ENCODE measurements at places on chromosomes 13 and 19.

GRCh38 chr13:55566334-55566733, 1574.4 kb upstream of the PRR20A start:
- no peak for DNase-seq

DNA sequence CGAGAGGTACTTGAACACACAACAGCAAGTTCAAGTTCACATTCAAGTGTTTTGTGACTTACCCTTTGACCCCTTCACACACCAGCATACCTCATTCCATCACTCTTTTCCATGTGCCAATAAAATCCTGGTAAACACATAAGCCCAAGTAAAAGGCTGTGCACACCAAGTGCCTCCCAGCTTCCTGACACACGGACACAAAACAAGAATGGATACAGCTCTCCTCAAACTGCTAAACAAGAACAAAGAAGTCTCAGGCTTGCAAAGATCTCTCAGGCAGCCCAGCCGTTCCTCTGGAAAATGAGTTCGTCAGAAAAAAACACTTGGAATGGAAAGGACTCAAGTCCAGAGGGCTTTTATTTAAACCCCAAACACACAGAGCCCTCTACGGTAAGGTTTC, 83.7 kb downstream of the NUFIP1 start:
- DNase-seq = no peak

- DNase-seq = no peak
Measured at GRCh38 chr19:58096884-58097283, 1.1 kb downstream of the ZSCAN18 start.

DNA sequence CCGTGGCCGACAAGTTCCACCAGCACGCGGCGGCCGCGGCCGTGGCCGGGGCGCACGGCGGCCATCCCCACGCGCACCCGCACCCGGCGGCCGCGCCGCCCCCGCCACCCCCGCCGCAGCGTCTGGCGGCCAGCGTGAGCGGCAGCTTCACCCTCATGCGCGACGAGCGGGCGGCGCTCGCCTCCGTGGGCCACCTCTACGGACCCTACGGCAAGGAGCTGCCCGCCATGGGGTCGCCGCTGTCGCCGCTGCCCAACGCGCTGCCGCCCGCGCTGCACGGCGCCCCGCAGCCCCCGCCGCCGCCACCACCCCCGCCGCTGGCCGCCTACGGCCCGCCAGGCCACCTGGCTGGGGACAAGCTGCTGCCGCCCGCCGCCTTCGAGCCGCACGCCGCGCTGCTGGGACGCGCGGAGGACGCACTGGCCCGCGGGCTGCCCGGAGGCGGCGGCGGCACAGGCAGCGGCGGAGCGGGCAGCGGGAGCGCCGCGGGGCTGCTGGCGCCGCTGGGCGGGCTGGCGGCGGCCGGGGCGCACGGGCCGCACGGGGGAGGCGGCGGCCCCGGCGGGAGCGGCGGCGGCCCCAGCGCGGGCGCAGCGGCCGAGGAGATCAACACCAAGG, 821 bp downstream of the ONECUT3 start:
- DNase-seq = no peak

GRCh38 chr13:111296417-111296816, 24.0 kb upstream of the TEX29 start:
- no peak for DNase-seq

DNA sequence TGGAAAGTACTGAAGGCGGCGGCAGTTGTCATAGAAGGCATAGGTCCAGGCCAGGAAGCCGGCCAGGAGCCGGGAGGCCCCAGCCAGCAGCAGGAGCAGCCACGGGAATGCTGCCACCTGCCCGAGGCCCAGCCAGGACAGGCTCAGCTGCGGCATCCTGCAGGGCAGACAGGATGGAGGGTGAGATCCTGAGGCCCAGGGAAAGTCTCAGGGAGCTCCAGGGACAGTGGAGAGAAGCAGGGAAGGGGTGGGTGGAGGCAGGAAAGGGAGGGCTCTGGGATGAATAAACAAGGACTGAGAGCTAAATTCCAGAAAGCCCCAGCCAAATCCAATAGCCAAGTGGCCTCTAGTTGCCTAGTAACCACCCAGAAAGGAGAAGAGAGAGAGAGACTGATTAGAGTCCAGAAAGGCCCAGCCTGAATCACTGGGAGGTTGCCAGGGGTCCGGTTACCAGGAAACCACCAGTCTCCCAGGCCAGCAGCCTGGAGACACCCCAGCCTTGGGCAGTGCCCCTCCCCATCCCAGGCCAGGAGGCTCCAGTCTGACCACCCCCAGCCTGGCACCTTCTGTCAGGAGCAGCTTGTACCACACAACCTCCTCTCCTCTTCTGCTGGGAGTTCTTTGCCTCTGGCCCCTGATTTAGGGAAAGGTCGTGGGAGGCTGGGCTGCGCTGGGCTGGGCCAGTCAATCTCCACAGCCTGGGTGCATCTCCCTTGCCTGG, 7.5 kb upstream of the OR10H5 start:
- peak; percentile 40 for DNase-seq

GRCh38 chr13:110127986-110128511, 178.9 kb downstream of the COL4A1 start:
- DNase-seq = no peak

DNA sequence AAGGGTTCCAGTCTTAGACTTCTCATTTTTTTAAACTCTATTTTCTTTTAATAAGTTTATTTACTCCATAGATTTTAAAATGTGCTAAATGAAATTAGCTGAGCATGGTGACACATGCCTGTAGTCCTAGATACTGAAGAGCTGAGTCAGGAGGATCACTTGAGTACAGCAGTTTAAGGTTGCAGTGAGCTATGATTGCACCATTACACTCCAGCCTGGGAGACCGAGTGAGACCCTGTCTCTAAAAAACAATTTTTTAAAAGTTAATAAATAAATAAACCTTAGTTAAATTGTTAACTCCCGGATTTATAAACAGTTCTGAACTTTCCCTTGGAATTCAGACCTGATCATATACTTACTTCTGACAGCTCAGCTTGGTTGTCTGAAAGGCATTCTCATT, 32.5 kb downstream of the PCDH20 start:
- no peak for DNase-seq

- DNase-seq = no peak
Measured at GRCh38 chr19:11090997-11091702, 1.9 kb downstream of the LDLR start.

DNA sequence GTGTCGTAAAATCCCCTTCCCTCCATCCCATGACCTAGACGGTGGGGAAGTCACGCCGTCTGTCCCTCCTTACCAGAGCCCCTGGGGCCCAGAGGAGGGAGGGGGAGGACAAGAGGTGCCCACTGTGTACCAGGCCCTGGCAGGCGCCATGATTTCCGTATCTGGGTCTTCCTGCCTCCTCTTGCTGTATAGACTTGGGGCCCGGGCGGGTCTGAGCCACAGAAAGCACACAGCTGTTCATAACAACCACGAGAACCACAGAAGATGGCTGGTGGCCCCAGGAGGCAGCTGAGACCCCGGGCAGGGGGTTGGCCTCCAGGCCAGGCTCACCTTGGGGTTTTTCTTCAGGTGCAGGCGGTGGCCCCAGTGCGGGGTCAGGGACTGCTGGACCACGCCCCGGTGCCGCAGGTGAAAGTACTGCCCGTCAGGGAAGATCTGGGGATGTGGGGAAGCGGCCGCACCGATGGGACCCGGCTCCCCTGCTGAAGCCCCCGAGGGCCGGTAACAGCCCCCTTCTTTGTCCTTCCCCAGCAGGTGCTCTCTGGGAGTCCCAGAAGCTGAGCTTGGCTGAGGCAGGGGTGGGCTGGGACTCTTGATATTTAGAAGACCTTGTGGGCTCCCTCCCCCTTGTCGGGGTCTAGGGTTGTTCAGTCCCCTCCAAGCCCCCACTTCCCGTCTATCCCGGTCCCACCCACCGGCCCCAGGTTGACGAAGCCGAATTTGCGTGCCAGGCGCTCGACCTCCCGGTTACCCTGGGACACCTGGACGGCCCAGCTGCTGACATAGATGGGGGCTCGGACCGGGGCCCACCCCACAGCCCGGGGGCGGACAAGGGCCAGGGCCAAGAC, 463 bp downstream of the PCSK4 start:
- no peak for DNase-seq

All from H54 (cell line).